Amygdala (tissue), 56 donors: ENCODE measurements at places on chromosomes 6 and 20.

GRCh38 chr6:139701003-139701402 lies 326.6 kb upstream of the CITED2 start:
- DNase-seq = no peak

DNA sequence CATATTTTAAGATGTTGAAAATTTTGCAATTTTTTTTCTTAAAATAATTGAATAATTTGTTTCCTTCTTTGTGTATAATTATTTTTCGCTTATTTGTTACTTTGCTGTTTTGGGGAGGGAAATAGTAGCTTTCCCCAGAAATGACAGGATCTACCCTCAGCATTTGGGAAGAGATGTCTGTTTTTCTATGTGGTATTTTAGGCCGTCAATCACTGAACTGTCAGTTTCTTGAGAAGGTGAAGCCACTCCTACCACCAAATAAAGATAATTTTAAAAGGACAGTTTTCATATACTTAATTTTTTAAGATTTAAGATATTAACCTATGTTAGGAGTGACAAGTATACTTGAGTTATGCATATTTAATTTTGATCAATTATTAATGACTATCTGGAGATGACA lies 31.5 kb downstream of the TSBP1 start:
- DNase-seq = no peak

DNA sequence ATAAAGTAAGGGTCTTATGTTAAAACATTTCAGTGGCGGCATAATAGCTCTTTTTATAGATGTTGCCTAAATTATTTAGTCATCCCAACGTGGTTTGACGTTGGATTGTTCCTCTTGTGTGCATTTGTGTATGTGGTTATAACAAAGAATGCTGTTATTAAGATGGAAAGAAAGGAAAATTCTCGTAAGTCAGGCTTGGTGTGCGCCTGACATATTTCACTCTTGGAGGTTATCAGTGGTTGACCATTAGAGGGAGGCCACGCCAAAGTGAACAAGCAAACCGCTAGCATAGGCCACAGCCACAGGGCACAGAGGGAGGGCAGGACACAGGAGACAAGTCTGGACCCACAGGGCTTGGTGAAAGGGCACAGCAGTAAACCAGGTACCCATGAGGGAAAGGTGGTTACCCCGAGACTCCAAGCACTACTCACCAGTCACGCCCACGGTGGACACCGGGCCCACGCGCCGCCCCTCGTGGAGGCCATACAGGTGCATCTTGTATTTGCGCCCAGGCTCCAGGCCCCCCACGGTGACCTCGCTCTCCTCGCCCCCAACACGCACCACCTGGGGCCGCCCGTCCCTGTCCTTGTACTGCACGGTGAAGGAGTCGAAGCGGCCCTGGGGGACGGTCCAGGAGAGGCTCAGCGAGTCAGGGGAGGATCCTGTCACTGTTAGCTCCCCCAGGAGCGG lies 22.9 kb downstream of the CYP21A2 start:
- no peak for DNase-seq

DNA sequence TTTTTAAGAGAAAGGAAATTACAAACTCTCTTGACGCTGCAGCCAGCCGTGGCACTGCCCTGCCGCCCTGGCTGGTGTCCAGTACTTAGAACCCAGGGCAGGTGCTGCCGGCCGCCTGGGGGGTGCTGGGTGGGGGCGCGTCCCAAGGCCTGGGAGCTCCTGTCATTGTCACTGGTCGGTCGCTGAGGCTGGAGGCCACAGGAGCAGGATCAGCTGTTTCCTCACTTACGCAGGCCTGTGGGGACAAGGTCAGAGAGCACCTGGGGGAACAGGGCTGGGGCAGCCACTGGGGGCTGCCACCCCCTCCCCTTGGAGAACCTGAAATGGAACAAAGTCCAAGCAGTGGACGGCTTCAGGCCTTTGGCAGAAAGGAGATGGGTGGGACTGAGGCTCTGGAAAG lies 5.6 kb downstream of the BIRC7 start:
- DNase-seq = no peak

- no peak for DNase-seq
These were observed 993.6 kb downstream of the KIF16B start for GRCh38 chr20:15579688-15580087.

DNA sequence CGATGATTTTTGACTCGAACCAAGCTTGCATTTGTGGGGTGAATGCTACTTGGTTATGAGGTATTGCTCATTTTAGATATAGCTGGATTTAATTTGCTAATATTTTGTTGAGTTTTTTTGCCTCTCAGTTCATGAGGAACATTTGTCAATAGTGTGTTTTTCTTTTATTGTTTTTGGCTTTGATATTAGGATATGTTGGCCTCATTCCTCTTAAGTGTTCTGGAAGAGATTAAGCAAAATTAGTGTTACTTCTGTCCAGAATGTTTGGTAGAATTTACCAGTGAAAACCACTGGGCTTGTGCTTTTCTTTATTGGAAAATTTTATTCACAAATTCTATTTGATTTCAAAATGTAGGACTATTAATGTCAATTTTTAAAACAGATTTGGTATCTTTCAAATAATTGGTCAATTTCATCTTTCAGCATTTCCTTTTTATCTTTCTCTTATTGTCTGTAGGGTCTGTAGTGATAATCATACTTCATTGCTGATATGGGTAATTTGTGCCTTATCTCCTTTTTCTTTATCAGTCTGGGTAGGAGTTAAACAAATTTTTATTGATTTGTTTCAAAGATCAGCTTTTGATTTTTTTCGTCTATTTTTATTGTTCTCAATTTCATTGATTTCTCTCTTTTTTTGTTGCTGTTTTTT lies 14.1 kb downstream of the AIG1 start:
- no peak for DNase-seq

DNA sequence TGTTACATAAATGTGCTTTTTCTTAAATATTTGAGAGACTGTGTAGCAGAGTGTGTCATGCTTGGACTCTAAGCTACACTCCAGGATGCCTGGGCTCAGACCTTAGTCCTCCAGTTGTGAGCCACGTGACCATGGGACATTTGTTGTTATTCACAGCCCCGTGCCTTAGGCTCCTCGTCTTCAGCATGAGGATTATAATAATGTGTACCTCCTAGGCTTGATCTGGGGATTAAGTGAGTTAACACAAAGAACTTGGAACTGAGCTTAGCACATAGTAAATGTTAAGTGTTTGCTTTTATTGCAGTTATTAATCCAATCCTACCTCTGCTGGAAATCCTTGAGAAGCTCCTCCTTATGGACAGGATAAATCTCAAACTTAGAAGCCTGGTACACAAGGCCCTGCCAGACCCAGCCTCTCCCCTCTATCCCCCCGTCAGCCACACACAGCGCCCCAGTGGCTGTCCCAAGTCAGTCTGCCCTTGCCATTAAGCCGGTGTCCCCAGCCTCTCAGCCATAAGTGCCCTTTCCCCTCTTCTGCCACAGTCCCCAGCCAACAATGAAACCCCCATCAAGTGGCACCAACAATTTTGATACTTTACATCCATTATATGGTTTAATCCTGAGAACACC lies 177.5 kb downstream of the TMEM242 start:
- DNase-seq = no peak

DNA sequence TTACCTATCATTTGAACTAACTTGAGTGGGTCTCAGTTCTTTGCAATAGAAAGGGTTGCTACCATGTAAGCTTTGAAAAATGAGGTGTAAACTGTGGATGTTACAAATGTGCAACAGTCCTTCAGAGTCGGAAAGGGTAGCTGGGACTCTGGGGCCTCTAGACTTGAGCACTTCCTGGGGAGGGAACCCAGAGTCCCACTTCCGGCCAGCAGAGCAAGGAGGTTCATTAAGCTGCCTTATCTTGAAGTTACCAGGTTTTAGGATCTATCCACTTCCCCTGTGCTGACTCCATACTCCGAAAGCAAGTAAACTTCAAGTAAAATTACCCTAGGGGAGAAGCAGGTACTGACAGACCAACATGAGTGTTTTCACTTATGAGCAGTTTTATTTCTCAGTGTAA lies 9.4 kb downstream of the TRIM10 start:
- no peak for DNase-seq

GRCh38 chr6:158642097-158642601 lies 2.4 kb downstream of the DYNLT1 start:
- no peak for DNase-seq

DNA sequence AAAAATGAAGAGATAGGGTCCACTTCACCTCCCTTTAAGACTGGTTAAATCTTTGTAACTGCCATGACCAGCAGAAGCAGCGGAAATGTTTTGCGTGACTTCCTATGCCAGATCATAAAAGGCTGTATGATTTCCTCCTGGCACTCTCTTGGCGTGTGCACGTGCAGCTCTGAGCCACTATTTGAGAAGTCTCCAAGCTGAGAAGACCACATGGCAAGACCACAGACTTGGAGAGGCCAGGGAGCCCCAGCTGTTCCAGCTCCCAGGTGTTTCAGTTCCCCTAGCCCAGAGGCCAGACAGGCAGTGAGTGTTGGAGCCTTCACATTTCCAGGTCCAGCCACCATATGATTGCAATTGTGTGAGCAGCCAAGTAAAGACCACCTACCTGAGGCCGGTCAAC lies 259.3 kb upstream of the RIN2 start:
- no peak for DNase-seq

- no peak for DNase-seq
These were observed 200.5 kb upstream of the CDYL start for GRCh38 chr6:4575714-4576113.

DNA sequence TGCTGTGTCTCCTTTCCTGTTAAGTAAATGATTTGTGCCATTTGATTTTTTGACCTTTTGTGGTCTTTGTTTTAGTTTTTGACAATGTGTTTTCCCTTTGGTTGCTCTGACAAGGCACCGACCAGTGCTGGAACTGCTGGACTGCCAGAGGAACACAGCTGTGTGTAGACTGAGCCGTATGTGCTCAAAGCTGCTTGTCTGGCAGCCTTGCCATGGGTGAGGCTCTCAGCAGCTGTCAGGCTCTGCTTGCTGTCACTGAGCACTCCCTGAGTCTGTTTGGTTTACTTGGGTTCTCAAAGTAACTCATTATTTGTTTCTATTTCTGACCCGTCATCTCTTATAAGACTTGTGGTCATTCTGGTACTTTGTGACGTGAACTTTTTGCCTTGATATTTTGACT lies 15.1 kb upstream of the SNRPB start:
- DNase-seq = no peak

- no peak for DNase-seq
These were observed 98.7 kb upstream of the RIPOR2 start for GRCh38 chr6:25034431-25034921.

GRCh38 chr6:105545228-105545920 lies 142.5 kb upstream of the PREP start:
- no peak for DNase-seq

DNA sequence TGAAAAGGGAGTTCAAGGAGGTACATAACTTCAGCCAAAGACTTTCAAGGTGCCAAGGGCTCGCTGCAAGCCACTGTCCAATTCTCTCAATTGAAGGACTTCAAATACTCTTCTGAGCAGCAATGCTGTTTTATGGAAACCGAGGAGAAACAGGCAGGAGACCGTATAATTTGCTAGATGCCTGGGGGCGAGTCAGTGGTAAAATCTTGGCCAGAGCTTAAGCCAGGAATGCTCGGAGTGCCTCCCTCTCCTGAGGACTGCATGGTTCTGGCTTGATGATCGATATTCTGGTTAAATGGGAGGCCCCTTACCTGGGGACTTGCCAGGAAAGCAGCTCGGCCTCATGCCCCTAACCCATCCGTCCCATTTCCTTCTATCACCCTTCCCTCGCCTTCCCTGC lies 35.8 kb upstream of the NOP56 start:
- DNase-seq = no peak

DNA sequence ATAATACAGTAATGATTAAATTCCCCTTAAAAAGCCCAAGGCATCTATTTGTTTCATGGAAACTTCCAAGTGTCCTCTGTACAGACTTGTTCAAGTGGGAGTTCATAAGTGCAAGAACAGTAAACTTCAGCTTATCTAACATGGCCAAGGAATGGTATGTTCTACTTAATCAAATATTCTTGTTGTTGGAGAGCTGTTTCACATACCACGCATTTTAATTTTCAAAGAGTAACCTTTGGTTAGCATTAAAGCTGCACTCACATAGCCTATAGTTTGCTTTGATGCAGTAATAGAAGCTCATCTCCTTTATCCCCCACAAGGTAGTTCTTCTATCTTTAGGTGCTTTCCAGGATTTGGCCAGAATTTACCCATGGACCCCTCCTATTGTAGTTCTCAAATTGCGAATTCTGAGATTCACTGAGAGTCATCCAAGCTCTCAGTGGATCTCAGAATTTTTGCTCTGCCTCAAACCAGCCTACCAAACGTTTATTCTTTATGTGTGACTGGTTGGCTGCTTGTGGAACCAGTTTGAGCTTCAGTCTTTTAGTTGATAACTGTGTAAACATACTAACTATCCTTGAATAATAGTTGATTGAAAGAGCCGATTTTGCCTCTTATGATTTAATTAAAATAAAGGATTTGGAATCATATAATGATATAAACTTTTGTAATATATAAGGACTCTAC lies 668.0 kb upstream of the FLRT3 start:
- DNase-seq = no peak

- no peak for DNase-seq
These were observed 10.2 kb downstream of the DNPH1 start for GRCh38 chr6:43219119-43219518.

DNA sequence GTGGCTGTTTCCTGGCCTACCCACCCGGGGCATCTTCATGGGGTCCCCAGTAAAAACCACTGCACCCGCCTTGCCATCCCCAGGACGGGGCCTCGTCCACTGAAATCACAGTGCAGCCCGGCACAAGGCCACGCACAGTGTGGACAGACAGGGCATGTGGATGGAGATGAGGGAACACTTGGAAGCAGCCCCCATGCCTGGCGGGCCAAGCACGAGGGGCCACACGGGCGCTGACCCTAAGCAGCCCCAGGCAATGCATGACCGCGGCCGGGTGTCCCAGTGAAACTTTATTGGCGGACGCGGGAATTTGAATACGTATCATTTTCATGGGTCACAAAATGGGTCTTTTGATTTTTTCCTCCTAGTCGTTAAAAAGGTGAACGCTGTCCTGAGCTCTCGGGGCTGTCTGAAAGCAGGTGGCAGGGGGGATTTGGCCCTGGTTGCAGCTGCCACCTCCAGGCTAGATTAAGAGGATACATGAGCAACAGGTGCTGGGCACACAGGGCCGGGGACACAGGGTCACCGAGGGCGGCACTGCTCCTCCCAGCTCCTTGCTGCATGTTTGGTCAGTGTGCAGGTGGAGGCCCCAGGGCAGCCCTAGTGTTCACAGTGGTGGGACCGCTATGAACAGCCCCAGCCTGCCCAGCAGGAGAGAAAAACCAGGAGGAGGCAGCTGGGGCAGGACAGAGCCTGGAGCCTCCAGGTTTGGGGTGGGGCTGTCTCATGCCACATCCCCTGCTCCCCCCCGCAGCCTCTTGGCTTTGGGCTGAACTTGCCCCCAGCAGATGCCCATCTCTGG lies 74.9 kb upstream of the SLCO4A1 start:
- DNase-seq = no peak
